Retina (tissue), 1 donor: ENCODE measurements at places on chromosomes 1 and 21.

GRCh38 chr1:150875197-150876118, 941 bp downstream of the ARNT start:
- DNase-seq = no peak

DNA sequence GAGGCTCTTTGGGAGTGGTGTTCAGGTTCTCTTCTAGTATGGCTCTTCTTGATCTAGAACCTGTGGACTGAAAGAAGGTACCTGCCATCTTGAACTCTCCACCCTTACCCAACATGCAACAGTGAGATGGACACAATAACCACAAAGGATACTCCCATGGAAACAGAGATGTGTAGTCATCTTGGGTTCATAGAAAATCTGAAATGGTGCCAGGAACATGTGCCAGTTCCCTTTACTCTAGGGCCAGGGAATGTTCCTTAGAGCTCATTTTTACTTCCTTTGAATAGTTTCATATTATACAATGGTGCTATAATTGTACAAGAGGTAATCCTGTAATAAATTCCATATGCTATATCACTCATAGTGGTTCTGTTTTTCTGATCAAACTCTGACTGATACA, 13.2 kb upstream of the SCYL3 start:
- DNase-seq = no peak

- DNase-seq = no peak
Observed at GRCh38 chr1:151265446-151266236, 11.1 kb downstream of the PSMD4 start.

- no peak for DNase-seq
Observed at GRCh38 chr21:37414292-37415253, 48.0 kb downstream of the DYRK1A start.

GRCh38 chr21:45917241-45917640, 64.3 kb upstream of the COL6A1 start:
- no peak for DNase-seq

DNA sequence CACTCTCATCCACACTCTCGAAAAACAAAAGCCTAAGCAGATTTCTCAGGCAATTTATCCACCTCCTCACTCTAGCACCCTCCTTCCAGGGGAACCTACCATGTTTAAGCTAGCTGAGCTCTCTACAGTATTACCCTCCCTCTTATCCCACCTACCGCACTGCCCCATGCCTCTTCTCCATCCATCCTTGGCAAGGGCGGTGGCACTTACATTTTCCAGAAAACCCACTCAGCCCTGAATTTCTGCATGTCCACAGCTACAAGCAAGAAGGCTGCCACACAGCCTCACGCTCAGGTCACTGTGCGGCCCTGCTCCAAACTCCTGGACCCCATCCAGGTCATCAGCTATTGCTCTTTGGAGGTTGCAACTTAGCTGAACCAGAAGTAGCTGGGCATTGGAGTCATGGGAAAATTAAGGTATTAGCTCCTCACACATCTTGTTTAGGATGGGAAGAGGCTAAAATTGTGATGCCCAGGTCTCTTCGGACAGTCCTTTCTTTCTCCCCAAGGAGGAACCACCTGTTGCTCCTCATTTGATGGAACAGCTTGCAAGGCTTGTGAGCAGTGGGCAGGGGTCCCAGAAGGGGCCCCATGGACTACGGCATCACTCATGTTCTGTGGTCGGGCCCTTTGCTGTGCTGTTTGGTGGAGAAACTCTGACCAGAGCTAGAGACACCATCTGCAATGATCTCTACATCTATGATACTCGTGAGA, 1.1 kb downstream of the KLHDC9 start:
- DNase-seq = no peak

GRCh38 chr1:108817016-108817415, 39.9 kb downstream of the AKNAD1 start:
- peak; percentile 42 for DNase-seq

GRCh38 chr21:44849616-44850130, 23.8 kb downstream of the PTTG1IP start:
- DNase-seq = no peak

DNA sequence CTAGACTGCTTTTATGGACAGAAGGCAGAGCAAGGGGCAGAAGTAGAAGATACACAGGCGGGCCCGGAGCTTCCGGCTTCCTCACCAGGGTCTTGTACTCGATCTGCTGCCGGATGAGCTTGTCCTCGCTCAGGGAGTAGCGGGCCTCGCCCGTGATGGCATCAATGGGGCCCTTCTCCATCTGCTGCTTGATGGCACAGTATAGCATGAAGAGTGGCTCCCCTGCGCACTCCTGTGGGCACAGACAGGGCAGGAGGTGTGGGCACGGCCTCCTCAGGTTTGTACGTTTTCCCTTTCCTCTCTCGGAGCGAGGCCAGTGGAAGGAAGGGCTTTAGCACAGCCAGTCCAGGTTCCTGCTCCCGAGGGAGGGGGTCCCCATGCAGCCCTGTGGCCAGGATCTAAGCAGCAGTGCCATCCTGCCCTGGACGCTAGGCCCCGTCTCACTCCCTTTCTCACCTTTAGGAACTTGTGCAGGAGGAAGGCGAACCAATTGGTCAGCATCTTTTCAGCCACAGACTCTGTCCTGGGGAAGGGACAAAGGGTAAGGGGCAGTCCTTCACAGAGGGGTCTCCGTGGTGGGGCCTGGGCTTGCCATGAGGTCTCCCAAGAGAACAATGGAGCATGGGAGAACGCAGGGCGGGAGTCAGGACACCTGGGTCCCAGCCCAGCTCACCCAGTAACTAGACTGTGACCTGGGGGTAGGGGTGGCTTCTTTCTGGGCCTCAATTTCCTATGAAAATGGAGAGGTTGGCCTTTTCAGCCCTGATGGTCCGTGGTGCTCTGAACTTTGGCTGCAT, 128.8 kb upstream of the CD34 start:
- no peak for DNase-seq

- no peak for DNase-seq
Observed at GRCh38 chr1:55669293-55669692, 454.1 kb upstream of the USP24 start.

DNA sequence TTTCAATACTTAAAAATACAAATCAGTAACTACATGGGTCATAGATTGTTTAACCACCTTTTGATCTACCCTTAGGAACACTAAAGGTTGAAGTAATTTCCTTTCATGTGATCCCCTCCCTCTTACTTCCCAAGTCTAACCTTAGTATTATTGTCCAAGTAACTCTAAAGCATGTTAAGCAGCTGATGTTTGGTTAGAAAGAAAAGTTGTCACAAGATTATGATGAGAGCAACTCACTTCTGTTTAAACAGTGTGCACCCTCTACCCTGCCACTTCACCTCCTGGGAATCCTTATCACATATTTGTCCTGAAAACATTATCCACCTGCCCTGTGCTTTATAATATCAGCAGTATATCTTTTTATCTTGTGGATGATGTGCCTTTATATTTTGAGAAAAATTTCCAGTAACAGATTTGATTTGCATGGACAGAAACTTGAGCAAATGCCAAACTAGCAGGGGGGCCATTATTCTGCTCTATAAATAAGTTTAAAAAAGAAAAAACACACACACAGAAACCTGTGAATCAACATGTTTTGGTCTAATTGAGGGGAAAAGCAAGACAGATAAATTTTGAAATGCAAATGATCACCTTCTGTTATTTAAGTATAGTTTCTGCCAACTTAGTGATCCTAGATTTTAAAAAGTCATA, 194.3 kb downstream of the RPS6KC1 start:
- no peak for DNase-seq

DNA sequence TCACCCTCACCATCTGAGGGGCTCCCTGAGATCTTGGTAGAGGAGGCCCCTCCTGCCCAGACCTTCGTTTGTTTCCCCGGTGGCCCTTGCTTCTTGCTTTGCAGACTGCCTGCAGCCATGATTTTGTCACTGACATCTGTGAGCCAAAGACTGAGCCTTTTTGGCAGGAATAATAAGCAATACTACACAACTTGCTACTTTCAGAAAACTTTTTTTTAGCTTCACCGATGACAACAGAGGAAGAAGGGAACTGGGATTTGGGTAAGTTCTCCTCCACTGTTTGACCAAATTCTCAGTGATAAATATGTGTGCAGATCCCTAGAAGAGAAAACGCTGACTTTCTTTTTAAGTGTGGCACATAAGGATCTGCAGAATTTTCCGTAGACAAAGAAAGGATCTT, 11.7 kb upstream of the CD101 start:
- DNase-seq = no peak

DNA sequence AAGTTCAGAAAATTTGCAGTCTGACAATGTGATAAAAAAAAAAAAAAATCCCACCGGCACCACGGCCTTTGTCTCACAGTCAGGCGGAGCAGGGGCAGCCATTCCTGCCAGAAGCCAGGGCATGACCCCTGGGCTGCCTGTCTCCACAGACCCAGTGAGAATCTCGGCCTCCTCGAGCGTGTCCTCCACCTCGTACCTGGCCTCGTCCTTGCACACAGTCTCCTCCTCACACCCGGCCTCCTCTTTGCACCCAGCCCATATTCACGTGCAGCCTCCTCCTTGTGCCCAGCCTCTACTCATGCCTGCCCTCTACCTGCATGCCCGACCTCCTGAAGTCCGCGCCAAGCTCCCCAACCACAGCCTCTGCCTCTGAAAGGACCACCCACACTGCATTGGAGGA, 182.0 kb downstream of the AGBL4 start:
- DNase-seq = no peak

DNA sequence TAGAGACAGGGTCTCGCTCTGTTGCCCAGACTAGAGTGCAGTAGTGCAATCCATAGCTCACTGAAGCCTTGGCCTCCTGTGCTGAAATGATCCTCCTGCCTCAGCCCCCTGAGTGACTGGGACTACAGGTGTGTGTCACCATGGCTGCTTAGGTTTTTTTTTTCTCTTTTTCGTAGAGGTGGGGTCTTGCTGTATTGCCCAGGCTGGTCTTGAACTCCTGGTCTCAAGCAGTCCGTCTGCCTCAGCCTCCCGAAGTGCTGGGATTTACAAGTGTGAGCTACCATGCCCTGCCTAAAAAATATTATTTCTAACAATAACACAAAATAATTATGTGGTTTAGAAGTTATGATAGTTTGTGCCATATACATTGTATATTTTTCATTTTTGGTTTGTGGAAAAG, 9.9 kb downstream of the CAMTA1 start:
- DNase-seq = no peak

- no peak for DNase-seq
Observed at GRCh38 chr1:53626616-53627015, 112.3 kb downstream of the GLIS1 start.

GRCh38 chr1:91171898-91172297, 150.1 kb upstream of the ZNF644 start:
- DNase-seq = no peak

- peak; percentile 96 for DNase-seq
Observed at GRCh38 chr21:26170471-26171257, at the start of gene APP. APP (minus strand) TSS chr21:26170770; CDS start chr21:26170620, 150 bp downstream.

GRCh38 chr1:84571150-84571535, 3.1 kb downstream of the CTBS start:
- DNase-seq = no peak

GRCh38 chr1:109470245-109470644, 3.9 kb downstream of the SYPL2 start:
- no peak for DNase-seq

- DNase-seq = no peak
Observed at GRCh38 chr1:230544758-230545157, 97.5 kb upstream of the COG2 start.

DNA sequence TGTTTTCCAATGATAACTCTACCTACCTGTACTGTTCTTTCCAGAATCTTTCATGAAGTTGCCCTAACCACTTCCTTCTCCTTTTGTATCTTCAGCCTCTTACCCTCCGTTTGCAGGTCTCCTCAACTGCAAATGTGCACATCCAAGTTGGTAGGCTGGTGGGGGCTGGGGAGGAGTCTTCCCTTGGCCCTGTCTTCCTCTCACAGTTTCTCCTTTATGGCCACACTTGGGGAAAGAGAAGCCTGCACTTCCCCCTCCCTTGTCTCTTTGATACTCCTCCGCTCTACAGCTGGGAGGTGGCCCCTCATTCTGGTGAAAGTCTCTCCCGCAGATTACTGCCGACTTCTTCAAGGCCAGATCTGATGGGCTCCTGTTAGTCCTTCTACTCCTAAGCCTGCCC, 26.9 kb upstream of the GPR88 start:
- no peak for DNase-seq

GRCh38 chr1:9152535-9152934, 23.6 kb upstream of the GPR157 start:
- DNase-seq = no peak
